ENCODE measurements at places on chromosomes 12 and 14.

- no peak for DNase-seq
Measured at GRCh38 chr12:126067626-126068329, 1002.5 kb downstream of the AACS start.

DNA sequence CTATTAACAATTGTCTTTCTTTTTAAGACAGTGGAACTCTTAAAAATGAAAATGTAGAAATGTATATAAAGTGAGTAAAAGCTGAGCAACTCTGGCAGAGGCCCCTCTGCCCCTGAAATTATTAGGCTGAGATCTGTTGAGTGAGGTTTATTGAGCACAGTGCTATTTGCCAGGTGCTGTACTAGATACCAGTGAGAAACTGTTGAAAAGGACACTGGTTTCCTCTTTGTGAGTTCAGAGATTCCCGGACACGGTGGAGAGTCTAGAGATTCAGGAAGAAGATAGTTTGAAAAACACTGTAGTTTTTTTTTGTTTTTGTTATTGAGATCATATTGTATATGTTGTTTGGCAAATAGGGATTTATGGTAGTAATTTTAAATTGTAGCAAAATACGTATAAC, 11.2 kb downstream of the ACVR1B start:
- DNase-seq = no peak

DNA sequence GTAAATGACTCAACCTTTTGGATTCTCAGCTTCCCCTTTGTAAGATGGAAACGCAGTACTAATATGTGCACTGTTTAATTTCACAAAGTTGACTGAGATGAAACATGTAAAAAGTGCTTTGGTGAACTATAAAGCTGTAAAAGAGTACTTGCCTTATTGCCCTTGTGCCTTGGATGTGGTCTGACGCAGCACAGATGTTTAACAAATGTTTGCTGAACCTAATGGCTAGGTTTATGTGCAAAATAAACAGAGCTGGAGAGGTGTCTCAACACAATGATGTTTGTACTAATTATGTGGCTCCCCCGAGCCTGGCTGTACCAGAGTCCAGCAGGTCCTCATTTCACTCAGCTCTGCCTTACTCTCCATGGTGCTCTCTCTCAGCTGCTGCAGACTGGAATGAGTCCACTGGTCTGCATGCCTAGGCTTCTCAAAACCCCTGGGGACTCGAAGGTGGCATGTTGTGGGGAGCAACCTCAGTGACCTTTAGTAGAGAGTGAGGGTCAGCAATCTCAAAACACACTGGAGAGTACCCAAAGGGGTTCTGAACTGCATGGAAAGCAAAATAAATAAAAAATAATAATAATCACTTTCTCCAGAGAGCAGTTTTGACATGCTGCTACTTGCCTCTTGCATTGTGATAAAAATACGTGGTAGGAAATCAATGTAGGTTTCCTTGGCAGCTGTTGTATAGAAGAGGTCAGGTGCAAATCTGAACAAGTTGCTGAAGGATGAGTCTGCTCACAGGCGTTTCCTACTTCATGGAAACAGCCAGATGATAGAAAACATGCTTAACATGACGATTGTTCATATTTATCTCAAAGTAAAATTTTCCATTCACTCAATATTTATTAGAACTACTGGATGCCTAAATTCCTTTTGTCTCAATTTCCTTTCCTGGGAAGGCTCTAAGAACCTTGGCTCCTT, 8.5 kb upstream of the AMIGO2 start:
- DNase-seq = no peak

DNA sequence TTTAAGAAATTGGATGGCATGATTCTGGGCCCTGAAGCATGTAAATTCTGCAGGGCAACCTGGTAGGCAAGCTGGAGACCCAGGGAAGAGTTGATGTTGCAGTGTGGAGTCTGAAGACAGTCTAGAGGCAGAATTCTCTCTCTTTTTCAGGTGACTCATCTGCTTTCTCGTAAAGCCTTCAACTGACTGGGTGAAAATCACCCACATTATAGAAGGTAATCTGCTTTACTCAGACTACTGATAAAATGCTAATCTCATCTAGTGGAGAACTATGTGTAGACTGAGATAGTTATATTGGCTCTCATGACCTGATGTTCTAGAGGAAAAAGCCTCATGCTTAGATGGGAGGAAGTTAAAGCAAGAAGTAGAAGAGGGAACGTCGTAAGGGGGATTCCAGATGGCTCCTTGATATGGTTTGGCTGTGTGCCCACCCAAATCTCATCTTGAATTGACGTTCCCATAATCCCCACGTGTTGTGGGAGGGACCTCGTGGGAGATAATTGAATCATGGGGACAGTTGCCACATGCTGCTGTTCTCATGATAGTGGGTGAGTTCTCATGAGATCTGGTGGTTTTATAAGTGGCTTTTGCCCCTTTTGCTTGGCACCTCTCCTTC, 723.8 kb downstream of the BCL11B start:
- no peak for DNase-seq

- no peak for DNase-seq
Measured at GRCh38 chr14:96622926-96623325, 120.7 kb downstream of the PAPOLA start.

GRCh38 chr12:83538361-83538965, 851.8 kb downstream of the TMTC2 start:
- no peak for DNase-seq

- no peak for DNase-seq
Measured at GRCh38 chr12:51915003-51915625, 7.8 kb downstream of the ACVRL1 start.

DNA sequence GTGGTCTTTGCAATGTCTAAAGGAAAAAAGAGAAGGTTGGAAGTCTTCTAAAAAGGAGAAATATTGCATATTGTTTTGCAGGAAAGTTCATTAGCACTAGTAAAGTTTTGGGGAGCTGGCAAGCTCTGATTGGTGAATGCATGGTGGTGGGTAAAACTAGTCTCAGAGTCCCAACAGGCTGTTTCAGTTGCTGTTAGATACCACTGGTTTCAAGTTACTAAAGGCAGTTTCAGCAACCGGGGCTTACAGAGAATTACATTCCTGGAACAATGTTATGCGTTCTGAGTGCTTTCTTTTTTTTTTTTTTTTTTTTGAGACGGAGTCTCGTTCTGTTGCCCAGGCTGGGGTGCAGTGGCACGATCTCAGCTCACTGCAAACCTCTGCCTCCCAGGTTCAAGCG, 208.2 kb downstream of the EPS8 start:
- no peak for DNase-seq

- DNase-seq = no peak
Measured at GRCh38 chr14:20855652-20856291, 35.4 kb upstream of the RNASE3 start.

DNA sequence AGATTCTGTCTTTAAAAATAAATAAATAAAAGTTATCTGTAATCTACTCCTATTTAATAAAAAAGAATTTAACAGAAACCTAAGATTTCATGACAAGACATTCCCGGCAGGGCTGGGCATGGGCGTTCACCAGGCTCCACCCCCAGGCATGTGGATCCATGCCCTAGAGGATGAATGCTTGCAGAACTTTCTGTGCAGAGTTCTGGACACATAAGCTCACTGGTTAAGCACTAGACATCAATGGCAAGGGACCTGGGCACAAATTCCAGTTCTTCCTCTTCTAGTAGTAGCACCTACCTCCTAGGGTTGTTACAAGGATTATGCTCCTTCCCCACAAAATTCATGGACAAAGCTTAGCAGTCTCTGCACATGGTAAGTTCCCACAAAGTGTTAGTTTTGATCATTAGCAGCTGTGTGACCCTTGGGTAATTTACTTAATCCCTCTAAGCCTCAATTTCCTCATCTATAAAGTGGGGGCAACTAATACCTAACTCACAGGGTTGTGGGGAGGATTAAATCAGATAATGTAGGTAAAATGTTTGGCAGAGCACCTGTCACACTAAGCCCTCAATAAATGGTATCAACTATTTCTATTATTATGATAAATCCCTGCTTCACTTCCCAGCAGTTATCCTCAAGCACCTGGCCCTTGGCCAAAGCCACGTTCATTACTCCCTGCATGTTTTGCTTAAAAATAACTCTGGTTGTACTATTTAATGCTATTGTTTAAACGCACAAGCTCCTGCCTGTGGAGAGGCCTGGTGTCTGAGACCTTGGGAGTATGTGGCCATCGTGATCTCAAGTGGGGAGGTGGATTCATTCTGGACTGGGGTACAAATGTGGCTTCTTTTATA, 9.8 kb downstream of the GALNT6 start:
- no peak for DNase-seq

DNA sequence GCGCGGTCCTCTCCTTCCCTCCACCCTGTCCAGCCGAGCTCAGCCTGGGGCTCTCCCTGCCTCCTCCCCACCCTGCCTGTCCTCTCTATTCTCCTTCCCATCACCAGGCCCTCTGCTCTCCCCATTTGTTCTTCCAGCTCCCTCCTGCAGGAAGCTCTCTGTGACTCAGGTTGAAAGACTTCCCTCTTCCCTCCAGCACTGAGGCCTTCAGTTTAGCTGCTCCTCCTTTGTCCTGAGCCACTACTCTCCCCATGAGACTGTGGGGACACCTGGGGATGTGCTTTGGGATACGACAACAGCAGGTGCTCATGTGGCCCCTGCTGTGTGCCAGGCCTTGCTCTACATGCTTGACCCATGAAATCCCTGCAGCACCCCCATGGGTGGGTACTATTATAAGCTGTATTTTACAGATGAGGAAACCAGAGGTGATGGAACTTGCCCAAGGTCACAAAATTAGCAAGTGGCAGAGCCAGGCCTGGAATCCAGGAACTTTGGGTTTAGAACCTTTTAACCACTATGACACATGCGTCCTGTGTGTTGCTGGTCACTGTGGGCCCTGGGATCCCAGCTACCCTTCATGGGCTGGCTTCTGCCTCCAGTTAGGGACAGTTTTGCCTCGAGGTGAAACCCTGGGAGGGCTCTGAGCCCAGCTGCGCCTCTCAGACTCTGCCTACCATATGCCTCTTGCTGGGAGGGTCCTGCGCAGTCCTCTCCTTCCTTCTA, 5.5 kb downstream of the KRT80 start:
- DNase-seq = no peak

DNA sequence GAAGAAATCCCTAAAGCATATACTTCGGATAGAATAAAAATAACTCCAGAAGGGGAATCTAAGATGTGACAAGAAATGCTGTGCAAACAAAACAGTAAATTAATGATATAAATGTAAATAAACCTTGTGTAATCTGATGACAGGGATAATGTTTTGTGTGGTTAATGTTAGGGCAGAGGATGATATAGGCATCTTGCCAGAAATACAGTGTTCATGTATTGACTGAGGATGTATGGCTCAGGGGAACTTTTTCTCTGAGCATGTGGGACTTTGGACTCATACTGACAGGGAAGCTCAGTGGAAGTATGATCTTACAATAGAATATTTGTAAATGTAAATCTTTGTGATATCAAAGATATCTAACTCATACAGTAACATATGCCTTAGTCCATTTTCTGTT, 420.2 kb downstream of the TMTC2 start:
- no peak for DNase-seq

- no peak for DNase-seq
Measured at GRCh38 chr14:68245146-68246073, 425.8 kb downstream of the RAD51B start.

DNA sequence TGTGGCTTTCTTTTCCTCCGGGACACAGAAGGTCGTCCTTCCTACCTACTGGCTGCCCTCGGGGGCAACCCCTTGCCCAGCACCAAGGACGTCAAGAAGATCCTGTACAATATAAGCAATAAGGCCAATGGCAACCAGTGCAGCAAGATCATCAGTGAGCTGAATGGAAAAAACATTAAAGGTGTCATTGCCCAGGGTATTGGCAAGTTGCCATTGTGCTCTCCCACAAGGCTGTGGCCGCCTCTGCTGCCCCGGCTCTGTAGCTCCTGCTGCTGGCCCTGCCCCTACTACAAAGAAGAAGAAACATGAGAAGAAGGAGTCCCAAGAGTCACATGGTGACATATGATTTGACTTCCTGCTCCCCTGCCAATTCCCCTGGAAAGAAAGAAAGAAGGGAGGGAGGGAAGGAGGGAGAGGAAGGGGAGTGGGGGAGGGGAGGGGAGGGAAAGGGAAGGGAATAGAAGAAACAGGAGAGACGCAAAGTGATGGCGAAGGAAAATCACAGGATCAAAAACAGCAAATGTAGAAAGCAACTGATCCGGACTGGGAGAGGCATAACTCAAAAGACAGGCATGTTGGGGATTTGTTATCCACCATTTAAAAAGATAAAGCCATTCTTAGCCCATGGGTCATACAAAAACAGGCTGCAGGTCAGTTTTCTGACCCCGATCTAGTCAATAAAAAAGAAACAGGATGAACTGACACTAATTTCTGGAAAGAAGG, 61.3 kb upstream of the RESF1 start:
- peak; percentile 40 for DNase-seq

DNA sequence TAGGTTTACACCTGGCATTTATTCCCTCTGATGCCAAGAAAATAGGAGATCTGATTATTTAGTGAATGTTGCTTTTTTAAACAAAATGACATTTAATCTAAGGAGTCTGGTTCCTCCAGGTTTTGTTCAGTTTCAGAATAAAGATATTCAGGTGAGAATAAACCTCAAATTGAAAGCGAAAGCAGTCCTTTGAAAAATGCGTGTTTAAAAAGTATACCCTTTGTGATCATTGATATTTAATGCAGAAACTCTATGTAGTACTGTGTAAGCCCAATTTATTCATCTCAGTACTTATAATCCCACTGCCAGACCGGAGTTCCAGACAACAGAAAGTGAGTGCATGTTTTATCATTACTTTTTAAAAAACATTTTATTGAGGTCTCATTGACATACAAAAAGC, 210.2 kb downstream of the KCNC2 start:
- DNase-seq = no peak

- peak; percentile 48 for DNase-seq
Measured at GRCh38 chr14:55756078-55756477, 176.1 kb downstream of the KTN1 start.

DNA sequence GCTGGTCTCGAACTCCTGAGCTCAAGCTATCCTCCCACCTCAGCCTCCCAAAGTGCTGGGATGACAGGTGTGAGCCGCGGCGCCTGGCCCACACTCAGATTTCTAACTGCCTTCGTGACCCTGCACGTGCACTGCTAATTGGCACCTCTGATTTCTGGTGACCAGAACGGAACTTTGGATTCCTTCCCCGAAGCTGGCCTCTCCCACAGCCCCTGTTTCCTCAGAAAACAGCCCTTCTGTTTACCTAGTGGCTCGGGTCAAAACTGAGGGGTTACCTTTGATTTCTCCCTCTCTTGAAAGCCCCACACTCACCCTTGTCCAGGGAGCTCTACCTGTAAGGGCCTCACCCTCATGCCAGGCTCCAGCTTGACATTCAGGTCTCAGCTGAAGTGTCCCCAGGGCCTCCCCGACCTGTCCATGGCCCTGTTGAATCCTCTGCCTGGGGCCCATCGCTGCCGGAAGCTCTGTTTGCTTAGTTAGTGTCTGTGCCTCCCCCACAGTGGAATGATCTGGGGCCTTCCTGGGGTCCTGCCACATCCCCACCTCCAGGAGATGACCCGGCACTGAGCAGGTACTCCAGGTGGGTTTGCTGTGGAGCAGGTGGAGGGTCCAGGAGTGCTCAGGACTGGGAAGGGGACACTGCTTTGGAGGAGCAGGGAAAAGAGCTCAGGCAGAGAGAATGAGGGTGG, 24.4 kb upstream of the FAM181A start:
- DNase-seq = no peak

- no peak for DNase-seq
Measured at GRCh38 chr14:54555651-54556050, 11.3 kb upstream of the SAMD4A start.

- DNase-seq = no peak
Measured at GRCh38 chr14:60655119-60655897, 6.0 kb upstream of the SIX1 start.

All from NCI-H187 (cell line).